Posterior cingulate gyrus (tissue), 11 donors: ENCODE measurements at places on chromosomes 3 and 15.

- DNase-seq, result no peak
These were observed 58.8 kb downstream of the HES1 start for GRCh38 chr3:194194757-194195085.

DNA sequence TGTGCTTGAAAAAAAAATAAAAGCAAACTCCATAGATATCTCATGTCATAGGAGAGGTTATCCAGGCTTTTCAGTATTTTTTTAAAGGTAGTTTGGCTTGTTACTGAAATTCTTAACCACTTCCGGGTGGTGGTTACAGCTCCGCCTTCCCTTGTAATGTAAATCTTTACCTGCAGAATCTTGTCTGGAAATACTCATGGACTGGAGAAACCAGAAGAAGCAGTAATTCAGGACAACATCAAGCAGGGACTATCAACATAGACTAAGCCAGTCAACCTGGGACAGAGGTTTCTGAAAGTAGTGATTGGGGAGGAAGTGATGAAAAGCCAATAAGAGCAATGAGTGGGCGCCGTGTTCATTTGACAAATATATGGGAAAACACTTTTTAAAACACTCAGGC, 78.9 kb upstream of the SKOR1 start:
- no peak for DNase-seq

- DNase-seq, result no peak
These were observed 150.8 kb downstream of the LEKR1 start for GRCh38 chr3:156976933-156977332.

GRCh38 chr3:10547841-10548783, 42.7 kb upstream of the ATP2B2 start:
- no peak for DNase-seq

DNA sequence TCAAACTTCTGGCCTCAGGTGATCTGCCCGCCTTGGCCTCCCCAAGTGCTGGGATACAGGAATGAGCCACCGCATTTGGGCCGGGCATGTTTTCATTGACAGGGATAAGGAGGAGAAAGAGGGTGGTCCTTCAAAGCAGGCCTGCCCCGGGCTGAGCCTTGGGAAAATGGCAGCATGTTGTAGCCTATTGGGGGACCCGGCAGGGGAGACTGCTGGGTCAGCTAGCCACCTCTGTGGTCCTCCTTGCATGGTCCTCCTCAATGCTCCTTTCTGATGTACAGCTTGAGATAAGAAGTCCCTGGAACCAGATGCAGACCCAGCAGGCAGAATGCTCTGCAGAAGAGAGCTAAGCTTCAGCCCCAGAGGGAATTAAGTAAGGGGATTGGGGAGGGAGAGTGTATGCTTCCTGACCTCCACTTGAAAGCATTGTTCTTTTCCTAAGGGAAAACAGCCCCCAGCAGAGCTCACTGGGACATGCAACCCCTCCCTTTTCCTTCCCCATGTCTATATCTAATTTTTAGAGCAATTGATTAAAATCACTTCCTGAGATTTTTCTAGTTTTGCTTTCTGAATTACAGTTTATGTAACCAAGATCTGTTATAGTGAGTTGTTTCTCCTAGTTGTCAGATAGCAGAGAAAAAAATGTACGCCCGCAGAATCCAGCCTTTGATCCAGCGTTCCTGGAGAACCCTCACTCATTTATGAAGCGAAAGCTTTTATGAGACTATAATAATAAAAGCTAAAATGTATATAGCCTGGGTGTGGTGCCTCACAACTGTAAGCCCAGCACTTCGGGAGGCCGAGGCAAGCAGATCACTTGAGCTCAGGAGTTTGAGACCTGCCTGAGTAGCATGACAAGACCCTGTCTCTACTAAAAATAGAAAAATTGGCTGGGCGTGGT, 48.7 kb upstream of the VILL start:
- no peak for DNase-seq
